Placental pericyte (primary cell): ENCODE measurements at places on chromosomes 11 and 22. TPM values are rescaled to one million over a fixed set of nuclear protein-coding genes. Genes with fewer than 3 reads are reported as not detected.

The SCN3B gene
- total RNA-seq, result 0.22 TPM in 1 of 2 replicates, not detected in the other

The LMO2 gene
- 1.0 TPM in 1 of 2 replicates, not detected in the other for total RNA-seq

The TEAD1 gene
- 78.1 and 230 TPM in 2 replicates for total RNA-seq

The FERMT3 gene
- 3.9 and 10.2 TPM in 2 replicates for total RNA-seq

The LRRC51 gene
- 3.7 and 5.3 TPM in 2 replicates for total RNA-seq
